Stomach (tissue), 19 donors: ENCODE measurements at places on chromosomes 2 and 18. TPM values are rescaled to one million over a fixed set of nuclear protein-coding genes. Genes with fewer than 3 reads are reported as not detected.

- H3K4me3 ChIP-seq, result no peak overlapping the region
- no peaks in the 10 kb centered on the region for H3K4me1 ChIP-seq
- peaks cover 57% of the 10 kb centered on the region for H3K36me3 ChIP-seq
- no peak overlapping the region for H3K27ac ChIP-seq
- DNase-seq, result no peak
Observed at GRCh38 chr2:23772056-23772455, 154.9 kb downstream of the ATAD2B start.

The PID1 gene
- total RNA-seq, result 17.7 TPM

The IMPA2 gene
- 138 TPM for total RNA-seq

DNA sequence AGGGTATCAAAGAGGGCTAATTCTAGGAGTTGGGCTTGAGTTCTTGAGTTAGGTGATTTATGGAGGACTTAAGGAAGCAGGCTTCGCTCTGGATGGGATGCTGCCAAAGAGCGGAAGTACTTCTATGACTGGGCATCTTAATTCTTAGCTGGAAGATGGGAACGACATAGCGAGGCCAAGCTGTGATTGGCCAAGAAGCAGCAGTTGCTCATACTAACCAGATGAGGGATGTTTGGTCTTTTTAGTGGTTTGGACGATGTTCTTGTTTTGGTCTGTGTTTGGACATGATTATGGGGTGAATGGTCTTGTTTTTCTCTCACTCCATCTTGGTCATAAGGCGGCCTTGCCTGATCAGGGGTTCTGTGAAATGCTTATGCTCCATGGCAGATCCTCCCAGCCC is 133.7 kb downstream of the MSH2 start:
- H3K27ac ChIP-seq, result no peak overlapping the region
- no peak overlapping the region for H3K4me3 ChIP-seq
- no peak for DNase-seq
- no peaks in the 10 kb centered on the region for H3K36me3 ChIP-seq

DNA sequence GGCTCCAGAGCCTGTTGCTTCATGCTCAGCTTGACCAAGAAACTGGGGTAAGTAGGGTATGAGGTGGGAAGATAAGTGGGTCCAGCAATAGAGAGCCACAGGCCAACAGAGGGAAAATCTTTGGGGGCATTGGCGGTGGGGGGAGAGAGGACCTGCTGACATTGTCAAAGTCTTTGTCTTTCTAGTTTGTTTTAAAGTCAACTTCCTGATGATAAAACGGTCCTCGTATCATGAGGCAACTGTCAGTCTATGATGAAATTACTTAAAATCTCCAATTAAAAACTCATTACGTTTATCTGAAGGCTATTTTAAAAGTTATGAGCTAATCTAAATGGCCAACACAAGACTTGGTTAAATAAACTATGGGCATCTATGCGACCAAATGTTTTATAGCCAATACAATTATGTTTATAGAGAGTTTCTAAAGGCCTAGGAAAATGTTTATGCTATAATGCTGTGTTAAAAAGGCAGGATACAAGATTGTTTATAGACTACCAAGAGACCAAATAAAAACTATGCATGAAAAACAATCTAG is 84.4 kb upstream of the CD28 start:
- no peak for DNase-seq
- no peak overlapping the region for H3K27ac ChIP-seq
- no peak overlapping the region for H3K4me3 ChIP-seq
- no peaks in the 10 kb centered on the region for H3K27me3 ChIP-seq
- peaks cover 17% of the 10 kb centered on the region for H3K4me1 ChIP-seq
- no peaks in the 10 kb centered on the region for H3K36me3 ChIP-seq

The ATP8B1 gene
- total RNA-seq, result 155 TPM

DNA sequence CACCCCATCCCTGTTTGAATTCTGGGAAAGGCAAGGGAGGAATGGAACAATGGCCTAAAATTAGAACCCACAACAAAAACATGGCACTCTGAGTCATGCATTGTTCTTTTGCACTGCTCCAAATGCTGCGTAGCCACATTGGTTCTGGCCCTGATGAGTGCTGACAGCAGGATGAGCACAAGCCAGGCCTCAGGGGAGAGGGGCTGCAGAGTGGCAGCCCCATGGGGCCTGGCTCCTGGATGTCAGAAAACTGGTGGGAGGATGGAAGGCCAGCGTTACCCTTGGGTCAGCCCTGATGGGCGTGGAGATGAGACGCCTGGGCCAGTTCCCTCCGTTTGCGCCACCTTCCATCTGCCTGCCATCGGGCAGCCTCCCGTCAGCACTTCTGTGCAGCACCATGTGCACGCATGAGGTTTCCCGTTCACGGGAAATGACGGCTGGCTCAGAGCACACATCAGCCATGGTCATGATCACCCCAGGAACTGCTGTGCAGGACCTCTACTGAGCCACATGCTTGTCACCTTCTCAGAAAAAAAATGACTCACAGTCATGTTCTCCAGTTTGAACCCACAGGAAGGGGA is 65.6 kb downstream of the CYP26B1 start:
- no peak overlapping the region for H3K4me3 ChIP-seq
- H3K4me1 ChIP-seq, result no peaks in the 10 kb centered on the region
- no peaks in the 10 kb centered on the region for H3K36me3 ChIP-seq
- no peak overlapping the region for H3K27ac ChIP-seq
- DNase-seq, result no peak
- H3K27me3 ChIP-seq, result no peaks in the 10 kb centered on the region

The FSHR gene
- not detected for total RNA-seq

The KATNAL2 gene
- total RNA-seq, result 0.43 TPM

The TUBA4B gene
- not detected for total RNA-seq

The SLC4A5 gene
- total RNA-seq, result 4.8 TPM

The EPAS1 gene
- total RNA-seq, result 69.0 TPM

- no peak for DNase-seq
- H3K27ac ChIP-seq, result no peak overlapping the region
- no peaks in the 10 kb centered on the region for H3K27me3 ChIP-seq
- peaks cover 26% of the 10 kb centered on the region for H3K36me3 ChIP-seq
- H3K4me3 ChIP-seq, result no peak overlapping the region
Observed at GRCh38 chr2:9419541-9419940, 3.8 kb downstream of the ITGB1BP1 start.

- no peak for DNase-seq
- no peaks in the 10 kb centered on the region for H3K36me3 ChIP-seq
- H3K27me3 ChIP-seq, result no peaks in the 10 kb centered on the region
Observed at GRCh38 chr2:19046986-19047780, 311.2 kb downstream of the OSR1 start.

DNA sequence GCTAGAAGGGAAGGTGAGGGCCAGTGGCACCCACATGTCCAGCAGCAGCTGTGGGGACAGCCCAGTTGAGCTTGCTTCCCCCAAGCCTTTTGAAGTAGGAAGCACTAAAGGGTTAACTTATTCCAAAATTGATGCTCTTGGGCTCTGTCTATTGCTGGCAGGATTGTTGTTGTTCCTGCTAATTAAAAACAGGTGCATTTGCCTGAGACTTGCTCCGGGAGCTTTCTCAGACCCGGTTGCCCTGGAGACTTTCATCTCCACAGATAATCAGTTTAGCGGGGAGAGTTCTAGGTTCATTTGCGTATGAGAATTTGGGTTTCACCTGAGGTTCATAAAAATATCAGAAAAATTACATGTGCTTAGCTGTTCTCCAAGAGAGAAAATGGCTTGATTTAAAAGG is 277.3 kb downstream of the LRATD1 start:
- no peaks in the 10 kb centered on the region for H3K36me3 ChIP-seq
- H3K4me1 ChIP-seq, result no peaks in the 10 kb centered on the region
- H3K27me3 ChIP-seq, result no peaks in the 10 kb centered on the region

DNA sequence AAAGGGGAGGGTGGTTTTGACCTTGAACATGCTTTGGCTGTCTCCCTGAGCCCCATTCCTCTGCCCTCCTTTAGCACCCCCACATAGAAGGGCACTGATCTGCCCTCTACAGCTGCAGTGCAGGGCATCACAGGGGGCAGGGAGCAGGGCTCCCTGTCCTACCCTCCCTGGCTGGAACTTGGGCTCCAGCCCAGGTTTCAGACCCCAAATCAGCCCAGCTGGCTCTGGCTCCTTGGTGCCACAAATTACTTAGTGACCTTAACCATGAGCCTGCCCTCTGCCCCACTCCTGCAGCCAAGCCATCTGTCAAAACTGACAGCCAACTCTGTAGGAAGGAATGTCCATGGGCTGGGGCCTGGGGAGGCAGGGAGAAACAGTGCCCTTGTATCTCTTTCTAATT is 105.6 kb downstream of the MAPK4 start:
- no peaks in the 10 kb centered on the region for H3K27me3 ChIP-seq
- H3K4me3 ChIP-seq, result no peak overlapping the region
- no peaks in the 10 kb centered on the region for H3K36me3 ChIP-seq
- peaks cover 10% of the 10 kb centered on the region for H3K4me1 ChIP-seq

GRCh38 chr2:67067656-67068055 is 329.5 kb upstream of the ETAA1 start:
- H3K36me3 ChIP-seq, result no peaks in the 10 kb centered on the region
- no peak overlapping the region for H3K27ac ChIP-seq
- no peak for DNase-seq
- no peaks in the 10 kb centered on the region for H3K27me3 ChIP-seq
